ENCODE measurements at places on chromosomes 2 and 18.

DNA sequence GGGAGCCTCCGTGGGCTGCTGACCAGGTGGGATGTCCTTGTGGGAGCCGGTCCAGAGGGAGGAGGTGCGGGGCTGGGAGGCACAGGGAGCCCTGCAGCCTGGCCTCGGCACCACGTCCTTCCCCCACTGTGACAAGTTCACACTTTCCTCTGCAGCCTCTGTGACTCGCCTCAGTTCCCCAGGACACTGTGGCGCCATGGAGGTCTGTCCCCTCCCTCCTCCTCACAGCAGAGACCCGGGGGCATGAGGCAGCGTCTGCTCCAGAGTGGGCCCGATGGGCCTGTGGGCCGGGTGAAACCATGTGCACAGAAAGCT, 27.3 kb upstream of the KCNG2 start:
- no peak for DNase-seq

DNA sequence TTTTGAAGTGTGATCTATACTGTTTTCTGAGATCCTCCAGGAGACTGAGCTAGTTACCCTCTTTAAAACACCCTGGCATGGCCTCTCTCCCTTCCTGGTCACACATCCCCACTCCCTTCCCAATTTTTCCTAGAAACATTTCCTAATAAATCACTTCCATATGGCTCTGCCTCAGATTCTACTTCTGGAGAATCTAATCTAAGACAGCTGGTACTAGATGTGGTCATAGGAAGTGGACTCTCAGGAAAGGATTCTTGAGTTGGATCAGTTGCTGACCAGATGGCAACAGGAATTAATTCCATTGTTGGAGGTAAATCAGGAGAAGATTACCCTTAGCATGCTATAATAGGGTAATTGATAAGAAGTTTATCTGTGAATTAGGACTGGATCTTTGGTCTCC, 310.5 kb downstream of the SATB2 start:
- no peak for DNase-seq

- DNase-seq, result no peak
These were observed 359.9 kb upstream of the SLC14A2 start for GRCh38 chr18:45255197-45255890.

- DNase-seq, result peak; percentile 15
These were observed 1.5 kb downstream of the INO80D start for GRCh38 chr2:206084439-206084869.

DNA sequence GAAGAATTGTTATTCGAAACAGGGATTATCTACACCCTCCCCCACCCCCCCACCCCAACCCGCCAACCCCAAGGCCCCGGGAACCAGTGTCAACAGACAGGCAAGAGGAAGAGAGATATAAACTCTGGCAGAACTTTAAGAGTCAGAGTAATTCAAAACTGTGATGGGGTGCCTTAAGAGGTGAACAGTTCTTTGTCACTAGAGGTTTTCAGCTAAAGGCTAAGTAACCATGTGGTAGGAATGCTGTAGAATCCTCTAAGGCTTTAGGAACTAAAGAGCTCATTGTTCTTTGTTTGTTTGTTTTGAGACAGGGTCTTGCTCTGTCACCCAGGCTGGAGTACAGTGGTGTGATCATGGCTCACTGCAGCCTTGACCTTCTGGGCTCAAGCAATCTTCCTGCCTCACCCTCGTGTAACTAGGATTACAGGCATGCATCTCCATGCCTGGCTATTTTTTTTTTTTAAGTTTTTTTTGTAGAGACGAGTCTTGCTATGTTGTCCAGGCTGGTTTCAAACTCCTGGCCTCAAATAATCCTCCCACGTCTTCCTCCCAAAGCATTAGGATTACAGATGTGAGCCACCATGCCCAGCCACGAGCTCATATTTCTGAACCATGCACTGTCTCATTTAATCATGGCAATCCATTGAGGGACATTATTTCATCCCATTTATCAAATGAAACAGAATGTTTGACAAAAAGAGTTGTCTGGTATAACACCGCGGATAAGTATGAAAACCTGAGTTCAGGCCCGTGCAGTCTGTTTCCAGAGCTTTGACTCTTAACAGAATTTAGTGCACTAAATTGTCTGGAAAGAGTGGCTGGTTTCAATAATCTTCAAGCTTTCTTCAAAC, 20.8 kb upstream of the TMEM17 start:
- no peak for DNase-seq

GRCh38 chr2:103138123-103138901, 376.5 kb downstream of the TMEM182 start:
- DNase-seq, result no peak

- DNase-seq, result no peak
These were observed 13.8 kb upstream of the SGPP2 start for GRCh38 chr2:222410534-222410933.

- no peak for DNase-seq
These were observed 114.2 kb downstream of the SEPTIN10 start for GRCh38 chr2:109499566-109499965.

GRCh38 chr2:2757764-2758163, 426.7 kb upstream of the MYT1L start:
- no peak for DNase-seq

- no peak for DNase-seq
These were observed 7.6 kb downstream of the ATP6V1B1 start for GRCh38 chr2:70943205-70943871.

- no peak for DNase-seq
These were observed 46.4 kb upstream of the STON1 start for GRCh38 chr2:48483506-48483905.

GRCh38 chr2:68762100-68762499, 27.5 kb downstream of the ARHGAP25 start:
- no peak for DNase-seq

- DNase-seq, result no peak
These were observed 5.7 kb upstream of the PTPRN start for GRCh38 chr2:219314804-219315468.

DNA sequence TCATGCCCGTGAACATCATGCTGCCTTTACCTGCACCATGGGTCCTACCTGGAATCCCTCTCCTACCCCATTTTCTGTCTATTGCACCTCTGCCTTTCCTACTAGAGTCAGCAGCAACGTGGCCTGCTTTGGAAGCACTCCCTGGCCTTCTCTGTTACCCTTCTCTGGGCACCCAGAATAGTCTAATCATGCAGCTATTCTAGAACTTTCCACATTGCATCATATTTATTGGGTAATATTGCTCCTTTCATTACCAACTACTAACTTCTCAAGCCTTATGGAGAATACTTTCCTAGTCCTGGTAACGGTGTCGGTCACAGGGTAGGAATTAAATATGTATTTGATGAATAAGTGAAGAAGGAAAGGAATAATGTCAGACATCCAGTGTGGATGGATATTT, 33.3 kb upstream of the CREG2 start:
- no peak for DNase-seq

DNA sequence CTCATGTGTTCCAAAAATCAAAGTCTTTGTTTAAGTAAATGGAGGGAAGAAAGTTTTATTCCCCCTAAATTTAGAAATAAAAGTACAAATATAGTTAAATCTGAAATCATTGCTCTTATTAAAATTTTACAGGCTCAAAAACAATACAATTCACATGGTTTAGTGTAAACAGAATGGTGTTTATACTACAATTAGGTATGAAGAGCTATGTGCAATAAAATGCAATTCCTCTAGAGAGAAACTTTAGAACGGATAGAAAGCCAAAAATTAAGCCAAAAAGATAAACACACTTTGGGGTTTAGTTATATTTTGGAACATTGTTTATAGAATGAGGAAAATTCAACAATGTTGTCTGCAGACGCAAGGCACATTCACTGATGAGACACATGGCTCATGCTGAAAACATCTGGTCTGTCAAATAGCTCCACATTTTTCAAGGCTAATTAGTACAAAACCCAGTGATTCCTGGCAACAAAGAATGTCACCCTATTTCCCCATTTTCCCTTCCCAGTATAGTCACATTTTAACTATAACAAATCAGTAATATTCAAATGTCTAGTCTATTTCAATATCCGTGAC, 103.3 kb downstream of the EXOC6B start:
- DNase-seq, result no peak

- no peak for DNase-seq
These were observed 138.9 kb downstream of the CCDC148 start for GRCh38 chr2:158317642-158318041.

DNA sequence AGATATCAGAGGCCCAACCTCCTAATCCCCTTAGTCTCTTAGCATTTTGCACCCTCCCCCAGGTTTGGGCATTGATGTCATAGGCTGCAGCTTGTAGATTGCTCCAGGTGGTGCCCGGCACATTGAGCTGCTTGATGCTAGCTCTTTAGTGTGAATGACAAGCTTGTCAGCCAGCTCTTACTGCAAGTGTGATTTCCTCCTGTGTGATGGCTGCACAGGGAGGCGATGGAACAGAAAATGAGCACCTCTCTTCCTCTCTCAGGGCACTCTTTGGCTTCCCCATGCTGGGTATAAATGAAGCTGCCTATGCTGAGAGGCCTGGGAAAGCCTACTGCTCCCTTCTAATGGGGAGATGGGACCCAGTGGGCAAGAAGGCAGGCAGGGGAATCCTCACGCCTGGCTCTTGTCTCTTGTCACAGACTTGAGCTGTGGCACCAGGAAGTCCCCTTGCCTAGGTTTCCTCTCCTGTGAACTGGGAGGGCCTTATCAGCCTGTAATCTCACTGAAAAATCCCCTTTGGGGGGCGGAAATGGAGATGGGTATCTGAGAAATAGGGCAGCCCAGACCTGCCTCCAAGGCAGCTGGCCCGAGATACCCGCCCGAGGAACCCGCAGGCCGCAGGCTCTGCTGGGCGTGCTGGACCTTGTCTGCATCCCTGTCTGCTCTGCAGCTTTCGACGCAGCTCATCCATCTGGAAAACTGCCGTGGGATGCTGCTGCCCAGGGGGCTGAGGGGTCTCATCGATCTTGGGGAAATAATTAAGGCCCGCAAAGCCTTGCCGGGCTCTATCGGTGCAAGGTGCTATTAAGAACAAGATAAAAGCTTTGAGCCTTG, 163.5 kb upstream of the CXCR4 start:
- DNase-seq, result peak; percentile 41

DNA sequence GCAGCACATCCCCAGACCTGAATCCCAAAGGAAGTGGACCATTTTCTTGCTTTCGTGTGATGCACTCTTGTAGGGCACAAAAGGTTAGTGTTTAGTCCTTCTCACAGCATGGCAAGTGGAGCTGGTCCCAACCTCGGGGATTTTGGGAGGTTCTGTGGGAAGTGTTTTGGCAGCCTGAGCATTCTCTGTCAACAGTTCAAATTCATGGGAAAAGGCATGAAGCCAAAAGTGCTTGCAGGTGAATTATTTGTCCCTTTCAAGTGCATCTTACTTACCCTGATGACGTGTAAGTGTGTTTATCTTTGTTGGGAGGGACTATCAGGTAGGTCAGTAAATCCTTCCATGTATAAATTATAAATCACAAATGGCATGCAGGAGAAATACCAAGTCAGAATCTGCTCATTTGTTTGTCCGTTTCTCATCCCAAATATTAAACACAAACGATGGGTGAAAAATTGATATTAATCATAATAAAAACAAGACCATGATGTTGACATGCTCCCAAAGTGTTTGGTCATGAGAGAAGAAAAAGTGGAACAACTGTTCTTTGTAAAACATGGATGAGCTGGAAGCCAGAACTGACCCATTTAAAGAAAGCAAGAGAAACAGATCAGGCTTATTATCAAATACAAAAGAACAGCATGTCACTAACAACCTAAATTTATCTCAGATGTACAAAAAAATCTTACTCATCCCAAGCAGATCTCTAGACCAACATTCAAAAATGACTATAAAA, 57.6 kb downstream of the EPHA4 start:
- DNase-seq, result no peak

GRCh38 chr18:43744960-43745745, 467.9 kb upstream of the SYT4 start:
- DNase-seq, result no peak

DNA sequence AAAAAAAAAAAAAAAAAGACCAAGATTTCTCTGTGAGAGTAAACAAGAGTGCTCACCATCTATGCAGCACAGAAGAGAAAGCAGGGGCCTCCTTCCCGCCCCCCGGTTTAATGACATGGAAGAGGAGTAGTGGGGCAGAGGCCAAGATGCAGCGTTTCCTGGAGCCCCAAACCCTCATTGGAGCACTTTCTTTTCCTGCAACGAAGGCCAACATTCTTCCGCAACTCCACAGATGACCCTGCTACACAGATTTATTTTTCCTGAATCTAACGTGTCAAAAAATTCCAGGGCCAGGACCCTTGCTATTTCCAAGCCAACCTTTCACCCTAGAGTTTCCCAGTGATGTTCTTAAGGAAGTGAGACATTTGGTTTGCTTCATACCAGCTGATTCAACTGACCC, 189.6 kb downstream of the MIB1 start:
- DNase-seq, result no peak

GRCh38 chr2:233059797-233060500, at the start of gene INPP5D:
Gene INPP5D, plus strand, starts transcription at chr2:233060342. Its CDS starts 137 bp downstream, at chr2:233060479.
- DNase-seq, result peak; percentile 88

DNA sequence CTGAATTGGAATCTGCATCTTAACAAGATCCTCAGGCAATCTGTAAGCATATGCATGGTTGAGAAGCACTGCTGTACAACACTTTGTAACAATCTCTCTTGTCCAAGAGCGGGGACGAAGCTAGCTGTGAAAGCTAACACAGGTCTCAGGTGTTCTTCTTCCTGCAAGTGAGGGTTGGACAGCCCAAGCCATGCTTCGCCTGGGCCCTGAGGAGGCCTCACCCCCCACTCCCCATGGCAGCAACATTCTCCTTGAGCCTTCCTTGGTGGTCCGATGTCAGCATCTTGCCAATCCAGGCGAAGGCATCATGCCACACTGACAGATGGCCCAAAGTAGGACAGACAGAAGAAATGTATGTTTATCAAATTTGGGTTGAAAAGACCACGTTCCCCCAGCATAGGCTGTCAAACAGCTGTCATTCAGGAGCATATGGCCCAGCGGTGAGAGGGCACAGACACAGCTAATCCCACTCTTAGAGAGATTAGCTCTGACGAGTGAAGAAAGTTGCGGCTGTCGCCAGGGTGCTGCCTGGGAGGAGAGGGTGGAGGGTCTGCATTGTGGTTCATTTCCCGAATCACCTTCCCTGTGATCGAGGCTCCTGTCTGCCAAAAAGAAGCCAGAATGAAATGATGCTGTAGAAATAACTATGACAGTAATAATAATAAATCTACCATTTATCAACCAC, 344.7 kb downstream of the MYCN start:
- no peak for DNase-seq

GRCh38 chr18:56563568-56563967, 74.8 kb downstream of the TXNL1 start:
- DNase-seq, result no peak

DNA sequence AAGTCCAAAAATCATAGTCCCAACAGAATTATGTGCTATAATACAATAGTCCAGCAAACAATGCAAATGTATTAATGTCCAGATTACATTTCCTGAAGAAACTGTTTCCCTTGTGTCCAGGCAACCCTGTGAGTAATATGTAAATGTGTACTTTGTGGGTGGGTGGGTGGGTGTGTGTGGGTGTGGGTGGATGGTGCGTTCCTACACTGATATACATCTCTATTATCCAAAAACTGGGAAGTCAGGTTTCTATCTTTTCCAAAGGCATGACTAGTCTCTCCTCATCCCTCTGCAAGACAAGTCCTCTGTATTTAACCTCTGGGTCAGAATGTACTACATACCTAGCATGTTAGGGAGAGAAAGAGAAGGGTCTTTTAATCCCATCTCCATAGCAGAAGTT, 71.6 kb downstream of the LNPK start:
- no peak for DNase-seq

- DNase-seq, result peak; percentile 44
These were observed 95.1 kb downstream of the MYO5B start for GRCh38 chr18:50099725-50100407.

GRCh38 chr18:62885804-62886203, 170.5 kb downstream of the PHLPP1 start:
- DNase-seq, result no peak

All from activated CD4-positive, alpha-beta T cell treated with anti-CD3 and anti-CD28 coated beads, Interleukin-2, Interleukin-4, amounts not matched to agents 100 ng/mL and 50 ng/mL, durations not matched to agents 16 hours and 8 hours (primary cell).